Fibroblast of villous mesenchyme (primary cell): ENCODE measurements at places on chromosomes 1 and 21.

DNA sequence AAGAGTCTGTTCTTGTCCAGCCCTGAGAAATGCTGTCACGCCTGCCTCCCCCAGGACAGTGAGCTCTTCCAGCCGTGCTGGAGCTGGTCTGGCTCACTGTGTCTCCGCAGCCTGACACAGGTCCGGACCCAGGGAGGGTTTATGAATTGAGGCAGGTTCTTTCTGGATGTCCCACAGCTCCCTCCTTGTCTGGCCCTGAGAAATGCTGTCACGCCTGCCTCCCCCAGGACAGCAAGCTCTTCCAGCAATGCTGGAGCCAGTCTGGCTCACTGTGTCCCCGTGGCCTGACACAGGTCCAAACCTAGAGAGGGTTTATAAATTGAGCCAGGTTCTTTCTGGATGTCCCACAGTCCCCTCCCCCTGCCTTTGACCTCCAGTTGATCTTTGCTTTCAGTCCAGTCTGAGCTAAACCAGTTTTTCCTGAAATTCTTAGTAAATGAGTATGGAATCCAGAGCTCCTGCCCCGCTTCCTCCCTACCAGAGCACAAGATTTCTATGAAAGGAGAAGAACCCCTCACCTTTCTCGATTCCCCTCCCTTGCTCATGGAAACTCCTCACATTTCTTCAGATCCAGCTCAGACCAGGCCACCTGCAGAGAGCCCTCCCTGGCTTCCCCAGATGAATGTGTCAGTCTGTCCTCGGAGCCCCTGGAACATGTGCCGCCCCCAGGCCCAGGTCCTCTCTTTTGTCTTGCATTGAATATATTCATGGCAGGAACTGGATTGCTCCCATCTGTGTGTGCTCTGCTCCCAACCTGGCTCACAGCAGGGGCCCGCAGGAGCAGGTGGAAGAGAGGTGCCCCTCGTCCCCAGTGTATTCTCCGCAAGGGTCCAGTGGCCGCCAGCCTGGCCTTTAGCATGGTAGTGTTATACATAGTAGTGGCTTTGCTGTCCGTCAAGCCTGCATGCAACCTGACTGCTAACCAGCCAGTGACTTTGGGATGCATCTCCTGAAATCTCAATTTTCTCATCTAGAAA, 116.3 kb downstream of the EPHB2 start:
- DNase-seq: peak; percentile 25

- DNase-seq: no peak
Measured at GRCh38 chr1:216809649-216810048, 86.4 kb upstream of the ESRRG start.

- DNase-seq: peak; percentile 79
Measured at GRCh38 chr1:15849775-15850324, 2.3 kb downstream of the SPEN start.

GRCh38 chr1:115144176-115144575, 54.9 kb upstream of the TSPAN2 start:
- no peak for DNase-seq

DNA sequence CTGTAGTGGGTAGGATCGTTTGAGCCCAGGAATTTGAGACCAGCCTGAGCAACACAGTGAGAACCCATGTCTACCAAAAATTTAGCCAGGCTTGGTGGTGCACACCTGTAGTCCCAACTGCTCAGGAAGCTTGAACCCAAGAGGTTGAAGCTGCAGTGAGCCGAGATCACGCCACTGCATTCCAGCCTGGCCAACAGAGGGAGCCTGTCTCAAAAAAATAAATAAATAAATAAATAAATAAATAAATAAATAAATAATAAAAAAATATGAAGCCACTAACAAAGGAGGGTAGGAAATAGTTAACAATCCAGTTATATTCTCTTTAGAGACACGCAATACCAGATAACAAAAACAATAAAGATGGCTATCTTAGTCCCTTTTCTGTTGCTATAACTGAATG, 11.9 kb upstream of the CBR3 start:
- DNase-seq: peak; percentile 7

GRCh38 chr1:212920896-212921295, 29.4 kb upstream of the VASH2 start:
- no peak for DNase-seq

GRCh38 chr1:29331729-29332128, 95.4 kb downstream of the PTPRU start:
- no peak for DNase-seq

GRCh38 chr21:37642493-37642892, 273.8 kb downstream of the KCNJ6 start:
- no peak for DNase-seq

GRCh38 chr1:53026254-53026653, 35.8 kb upstream of the PODN start:
- DNase-seq: peak; percentile 62

DNA sequence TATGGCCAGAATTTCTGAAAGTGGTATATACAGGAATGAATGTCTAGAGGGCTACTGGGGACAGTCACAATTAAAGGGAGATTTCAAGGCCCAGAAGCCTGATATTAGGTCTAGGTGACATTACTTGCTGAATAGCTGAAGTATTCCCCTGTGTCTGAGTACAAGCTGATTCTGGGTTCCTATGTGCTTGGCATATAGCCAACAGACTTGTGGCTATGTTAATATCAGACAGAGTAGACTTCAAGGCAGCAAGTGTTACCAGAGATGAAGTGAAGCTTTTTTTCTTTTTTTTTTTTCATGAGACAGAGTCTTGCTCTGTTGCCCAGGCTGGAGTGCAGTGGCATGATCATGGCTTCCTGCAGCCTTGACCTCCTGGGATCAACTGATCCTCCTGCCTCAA, 8.3 kb downstream of the TTC4 start:
- DNase-seq: no peak
